ENCODE measurements at places on chromosomes 7 and 10. TPM values are rescaled to one million over a fixed set of nuclear protein-coding genes. Genes with fewer than 3 reads are reported as not detected.

- H3K27me3 ChIP-seq = no peaks in the 10 kb centered on the region
- H3K4me1 ChIP-seq = no peaks in the 10 kb centered on the region
Measured at GRCh38 chr10:43885842-43886241, 237.2 kb upstream of the ZNF32 start.

- no peaks in the 10 kb centered on the region for H3K27me3 ChIP-seq
- H3K4me1 ChIP-seq = no peaks in the 10 kb centered on the region
- no peak for DNase-seq
- H3K36me3 ChIP-seq = no peaks in the 10 kb centered on the region
- no peak overlapping the region for H3K27ac ChIP-seq
Measured at GRCh38 chr10:127462643-127463295, 86.3 kb upstream of the NPS start.

- DNase-seq = no peak
- H3K27me3 ChIP-seq = no peaks in the 10 kb centered on the region
- no peaks in the 10 kb centered on the region for H3K36me3 ChIP-seq
- no peak overlapping the region for H3K4me3 ChIP-seq
- H3K4me1 ChIP-seq = peaks cover 15% of the 10 kb centered on the region
Measured at GRCh38 chr7:55132890-55133551, 114.2 kb downstream of the EGFR start.

- H3K4me3 ChIP-seq = no peak overlapping the region
- DNase-seq = no peak
- no peaks in the 10 kb centered on the region for H3K36me3 ChIP-seq
- H3K27ac ChIP-seq = no peak overlapping the region
- H3K27me3 ChIP-seq = no peaks in the 10 kb centered on the region
Measured at GRCh38 chr7:18278316-18278715, 217.2 kb upstream of the HDAC9 start.

DNA sequence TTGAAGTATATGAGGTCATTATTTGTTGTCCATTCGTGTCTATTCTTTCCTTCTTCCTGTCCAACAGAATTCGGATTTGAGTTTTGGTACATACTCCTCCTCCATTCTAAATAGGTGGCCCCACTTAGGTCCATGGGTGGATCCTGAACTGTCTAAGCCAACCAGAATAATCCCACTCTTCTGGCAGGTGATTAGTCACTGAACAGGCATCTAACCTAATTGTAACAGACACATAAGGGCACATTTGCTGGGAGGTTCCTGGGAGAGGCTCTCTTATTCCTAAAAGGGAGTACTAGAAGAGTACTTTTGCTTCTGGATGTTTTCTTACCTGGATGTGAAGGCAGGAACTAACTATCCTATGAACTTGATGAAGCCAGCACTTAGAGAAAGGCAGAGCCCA, 16.8 kb downstream of the LRRC72 start:
- H3K36me3 ChIP-seq = no peaks in the 10 kb centered on the region
- H3K27me3 ChIP-seq = no peaks in the 10 kb centered on the region
- no peaks in the 10 kb centered on the region for H3K4me1 ChIP-seq
- H3K4me3 ChIP-seq = no peak overlapping the region

- H3K36me3 ChIP-seq = no peaks in the 10 kb centered on the region
- no peaks in the 10 kb centered on the region for H3K4me1 ChIP-seq
- no peaks in the 10 kb centered on the region for H3K27me3 ChIP-seq
- no peak overlapping the region for H3K27ac ChIP-seq
Measured at GRCh38 chr10:49294731-49295130, 4.2 kb upstream of the C10orf71 start.

DNA sequence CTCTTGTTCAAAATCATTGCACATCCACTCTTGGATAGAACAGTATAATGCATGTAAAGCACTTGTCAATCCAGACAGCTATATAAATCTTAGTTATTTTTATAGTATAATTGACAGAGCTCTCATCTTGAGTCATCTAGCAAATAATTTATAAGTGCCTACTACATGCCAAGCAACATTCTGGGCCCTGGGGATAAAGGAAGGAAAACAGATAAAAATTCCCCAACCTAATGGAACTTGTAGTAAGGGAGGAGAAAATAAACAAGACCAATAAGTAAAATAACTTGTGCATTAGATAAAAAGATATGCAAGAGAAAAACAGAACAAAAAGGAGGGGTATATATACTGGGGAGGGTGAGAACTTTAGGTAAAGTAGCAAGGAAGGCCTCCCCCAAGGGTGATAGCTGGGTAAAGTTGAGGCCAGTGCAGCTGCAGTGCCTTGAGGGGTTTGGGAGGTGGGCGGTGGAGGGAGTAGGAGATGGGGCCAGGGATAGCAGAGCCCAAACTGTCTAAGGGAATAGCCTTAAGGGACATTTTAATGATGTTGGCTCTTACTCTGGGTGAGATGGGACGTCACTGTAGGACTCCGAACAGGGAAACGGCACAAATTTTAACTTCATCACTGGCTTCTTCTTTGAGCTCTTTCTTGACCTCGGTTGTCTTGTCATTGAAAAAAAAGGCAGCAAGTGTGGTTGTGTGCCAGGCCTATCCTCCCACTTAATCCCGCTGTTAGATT, 79.3 kb upstream of the SEC61G start:
- H3K4me1 ChIP-seq = peaks cover 24% of the 10 kb centered on the region
- H3K4me3 ChIP-seq = no peak overlapping the region
- H3K27ac ChIP-seq = no peak overlapping the region
- H3K36me3 ChIP-seq = no peaks in the 10 kb centered on the region
- H3K27me3 ChIP-seq = no peaks in the 10 kb centered on the region

DNA sequence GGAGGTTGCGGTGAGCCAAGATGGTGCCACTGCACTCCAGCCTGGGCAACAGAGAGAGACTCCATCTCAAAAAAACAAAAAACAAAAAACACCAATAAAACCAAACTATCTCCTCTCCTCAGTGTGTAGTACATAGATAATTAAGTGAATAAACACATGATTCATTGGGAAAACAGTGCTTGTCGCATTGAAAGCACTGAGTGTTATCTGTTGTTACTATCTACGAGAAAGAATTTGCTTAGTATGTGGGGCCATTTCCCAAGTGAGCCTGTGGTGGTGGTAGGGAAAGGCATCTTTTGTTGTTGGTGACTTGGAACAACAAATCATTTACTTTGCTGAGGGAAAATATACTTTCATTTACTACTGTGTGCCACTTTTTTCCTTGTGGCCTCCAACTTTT, 42.6 kb downstream of the RSBN1L start:
- H3K36me3 ChIP-seq = no peaks in the 10 kb centered on the region
- no peak for DNase-seq
- peaks cover 3% of the 10 kb centered on the region for H3K4me1 ChIP-seq

Gene LRRC18
- 1.4 TPM for total RNA-seq

Gene C7orf57
- 0.30 TPM for total RNA-seq

Gene HOXA5
- 1.4 TPM for total RNA-seq

Data from ovary (tissue), 10 donors.